ENCODE measurements at places on chromosomes 1 and 21.

DNA sequence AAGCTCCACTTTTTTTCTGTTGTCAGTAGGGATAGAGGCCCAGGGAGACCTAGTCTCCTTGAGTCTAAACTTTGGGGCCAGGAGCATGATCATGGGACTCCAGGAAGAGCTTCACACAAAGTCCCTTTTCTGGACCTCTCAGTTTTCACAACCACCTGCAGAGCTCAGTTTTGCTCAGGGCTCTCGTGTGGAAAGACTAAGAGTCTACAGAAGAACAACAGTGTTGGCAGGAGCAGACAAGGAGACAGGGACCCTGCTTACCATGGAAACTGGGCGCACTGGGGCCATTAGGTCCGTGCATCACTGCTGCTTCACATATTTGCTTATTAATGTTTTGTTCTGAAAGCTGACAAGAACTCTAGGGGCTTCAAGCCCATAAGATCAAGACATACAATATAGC, 63.9 kb upstream of the HSD17B7 start:
- no peak for DNase-seq

GRCh38 chr1:25198663-25199252, 33.5 kb downstream of the SYF2 start:
- DNase-seq, result no peak

DNA sequence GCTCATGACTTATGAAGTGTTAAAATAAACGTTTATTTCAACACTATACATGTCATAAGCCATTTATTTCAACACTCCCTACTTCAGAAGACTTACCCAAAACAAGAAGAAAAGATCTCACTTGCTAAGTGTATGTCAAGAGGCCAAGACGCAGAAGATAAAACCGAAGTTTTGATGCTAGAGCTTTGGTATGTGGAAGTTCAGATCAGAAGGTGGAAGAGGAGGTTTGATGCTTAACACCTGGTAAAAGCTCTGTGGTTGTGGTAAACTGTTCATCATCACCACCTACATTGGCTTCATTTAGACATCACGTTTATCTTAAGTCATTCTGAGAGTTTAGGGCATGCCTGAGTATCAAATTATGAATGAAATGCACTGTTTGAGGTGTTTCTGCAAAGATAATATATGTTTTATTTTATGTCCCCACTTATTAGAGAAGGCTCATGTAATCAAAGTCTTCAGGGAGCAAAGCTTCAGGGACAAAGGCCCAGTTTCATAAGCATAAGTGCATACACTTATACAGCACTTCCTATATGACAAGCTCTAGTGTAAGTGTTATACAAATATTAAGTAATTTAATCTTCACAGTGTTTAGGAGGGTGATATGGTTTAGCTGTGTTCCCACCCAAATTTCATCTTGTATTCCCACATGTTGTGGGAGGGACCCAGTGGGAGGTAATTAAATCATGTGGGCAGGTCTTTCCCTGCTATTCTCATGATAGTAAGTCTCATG, 533.3 kb downstream of the PTBP2 start:
- DNase-seq, result no peak

- no peak for DNase-seq
These were observed 26.6 kb downstream of the SRSF11 start for GRCh38 chr1:70247768-70248167.

DNA sequence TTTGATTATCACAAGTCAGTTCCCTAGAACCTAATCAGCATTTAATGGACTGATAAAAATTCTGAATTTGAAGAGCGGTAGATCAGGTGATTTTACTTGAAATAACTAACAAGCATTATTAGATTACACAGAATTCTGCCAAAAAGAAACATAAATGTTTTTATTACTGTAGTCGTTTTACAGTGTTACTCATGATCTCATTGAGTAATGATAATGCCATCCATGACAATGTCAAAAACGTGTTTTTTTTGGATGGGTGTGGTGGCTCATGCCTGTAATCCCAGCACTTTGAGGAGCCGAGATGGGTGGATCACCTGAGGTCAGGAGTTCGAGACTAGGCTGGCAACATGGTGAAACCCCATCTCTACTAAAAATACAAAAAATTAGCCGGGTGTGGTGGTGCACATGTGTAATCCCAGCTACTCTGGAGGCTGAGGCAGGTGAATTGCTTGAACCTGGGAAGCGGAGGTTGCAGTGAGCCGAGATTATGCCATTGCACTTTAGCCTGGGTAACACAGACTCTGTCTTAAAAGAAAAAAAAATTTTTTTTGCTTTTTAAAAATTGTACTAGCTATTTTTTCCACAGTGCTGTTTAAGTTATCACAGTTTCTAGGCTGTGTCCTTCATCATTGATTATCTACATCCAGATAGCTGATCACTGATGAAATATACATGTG, 56.6 kb downstream of the LAMC1 start:
- DNase-seq, result no peak

DNA sequence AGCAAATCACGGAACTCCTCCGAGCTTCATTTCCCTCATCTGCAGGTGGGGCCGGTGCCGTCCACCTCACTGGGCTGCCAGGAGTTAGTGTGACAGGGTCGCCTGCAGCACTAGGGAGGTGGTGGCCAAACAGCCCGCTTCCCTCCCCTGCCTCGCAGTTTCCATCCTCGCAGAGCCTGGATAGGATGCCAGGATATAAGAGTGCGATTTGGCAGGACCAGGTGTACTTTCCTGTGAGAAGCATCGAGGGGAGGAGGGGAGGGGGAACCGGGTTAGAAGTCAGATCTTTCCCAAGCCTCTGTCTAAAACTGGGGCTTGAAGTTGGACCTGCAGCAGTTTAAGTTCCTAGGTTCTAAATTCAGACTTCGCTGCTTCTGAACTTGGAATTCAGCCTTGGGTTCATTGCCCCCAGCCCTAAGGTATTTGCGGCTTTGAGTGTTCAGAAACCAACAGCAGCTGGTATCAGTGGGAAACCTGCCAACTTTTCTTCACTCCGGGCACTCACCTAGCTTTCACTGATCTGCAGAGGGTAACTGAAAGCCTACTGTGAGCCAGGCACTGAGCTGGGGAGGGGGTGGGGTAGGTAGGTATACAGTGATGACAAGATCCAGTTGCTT, 1.7 kb upstream of the JUN start:
- peak; percentile 16 for DNase-seq

DNA sequence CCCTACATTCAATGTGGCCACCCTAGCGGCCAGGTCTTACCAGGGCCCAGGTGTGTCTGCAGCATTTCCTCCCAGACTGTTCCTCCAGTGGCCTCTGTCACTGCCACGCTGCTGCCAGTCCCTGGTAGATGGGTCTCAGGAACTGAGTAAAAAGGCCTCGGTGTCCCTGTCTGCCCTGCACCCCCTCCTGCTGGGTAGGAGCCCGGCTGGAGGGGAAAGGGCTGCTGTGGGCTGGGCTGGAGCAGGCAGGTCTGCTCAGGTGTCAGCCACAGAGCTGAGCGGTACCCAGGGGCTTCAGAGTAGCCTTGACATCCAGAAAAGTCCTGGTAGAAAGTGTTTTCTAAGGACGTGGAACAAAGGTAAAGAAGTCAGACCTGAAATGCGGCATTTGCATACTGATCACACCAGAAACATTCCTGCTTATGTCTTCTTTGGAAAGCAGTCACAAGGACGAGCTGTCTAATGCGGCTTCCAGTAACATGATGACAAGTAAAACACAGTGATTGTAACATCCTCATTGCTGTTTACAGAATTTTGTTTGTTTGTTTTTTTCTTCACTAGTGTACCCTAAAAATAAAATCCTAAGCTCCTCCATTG, 32.6 kb downstream of the SEC16B start:
- no peak for DNase-seq

DNA sequence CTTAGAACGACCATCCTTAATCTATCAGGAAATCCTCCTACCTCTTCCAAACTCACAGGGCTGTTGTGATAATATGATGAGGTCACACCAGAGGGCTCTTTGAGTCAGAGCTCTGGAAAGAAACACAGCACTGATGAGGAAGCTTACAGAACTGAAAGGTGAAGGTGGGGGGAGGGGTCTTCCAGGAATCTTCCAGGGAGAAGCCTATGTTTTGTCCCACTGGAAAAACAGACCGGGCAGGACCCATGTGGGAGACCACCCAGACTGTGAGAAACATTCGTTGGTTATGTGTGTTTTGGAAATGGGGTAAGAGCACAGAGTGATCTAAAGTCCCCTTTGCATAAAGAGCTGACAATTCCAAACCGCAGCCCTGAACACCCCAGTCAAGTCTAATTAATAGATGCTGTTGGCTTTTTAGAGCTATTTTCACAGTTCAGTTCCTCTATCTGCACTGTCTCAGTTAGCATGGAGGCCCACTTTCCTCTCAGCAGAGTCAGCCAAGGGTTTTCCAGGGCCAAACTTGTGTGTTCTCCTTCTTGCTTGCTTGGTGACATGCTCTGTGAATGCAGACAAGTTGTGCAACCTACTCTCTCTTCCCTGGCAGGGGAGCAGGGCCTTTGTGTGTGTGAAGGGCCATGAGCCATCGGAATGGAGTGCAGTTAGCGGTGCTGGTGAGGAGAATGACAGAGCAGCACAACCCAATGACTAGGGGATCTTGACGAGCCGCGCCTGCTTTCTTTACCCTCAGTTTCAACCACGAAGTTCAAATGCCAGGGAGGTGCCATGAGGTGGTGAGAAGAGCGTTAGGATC, 12.3 kb downstream of the PHLDA3 start:
- no peak for DNase-seq

DNA sequence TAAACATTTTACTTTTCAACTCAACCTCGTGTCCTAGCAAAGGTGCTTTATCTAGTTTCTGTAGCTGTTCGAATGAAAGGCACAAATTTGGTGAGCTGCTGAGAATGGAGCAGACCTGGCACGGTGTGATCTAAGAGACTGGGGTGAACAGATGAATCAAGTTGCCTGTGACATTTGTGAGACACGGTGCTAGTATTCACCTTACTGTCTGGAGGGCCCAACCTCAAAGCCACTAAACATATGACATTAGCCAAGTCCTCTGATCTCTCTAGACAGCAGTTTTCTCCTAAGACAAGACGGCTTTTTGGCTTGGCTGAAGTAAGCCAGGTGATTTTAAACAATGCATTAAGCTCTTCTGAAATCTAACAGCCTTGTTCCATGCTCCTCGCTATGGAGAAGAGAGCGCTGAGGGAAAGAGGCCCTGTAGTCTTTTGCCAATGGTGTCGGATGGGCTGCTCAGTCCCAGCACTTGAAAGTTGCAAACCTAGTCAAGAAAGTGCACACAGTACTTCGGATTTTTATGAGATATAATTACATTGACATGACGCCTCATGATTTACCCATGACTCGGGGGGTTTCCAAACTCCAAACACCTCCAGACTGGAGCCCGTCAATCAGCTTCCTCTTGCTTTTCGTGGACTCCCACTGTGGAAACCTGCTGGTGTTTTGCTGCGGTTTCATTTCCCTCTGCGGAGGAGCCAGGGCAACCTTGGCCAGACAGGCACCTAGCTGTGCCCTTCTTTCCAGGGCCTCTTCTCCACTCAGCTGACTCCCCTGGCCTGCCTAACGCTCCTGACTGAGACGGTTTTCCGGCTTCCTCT, 794 bp upstream of the TOR3A start:
- no peak for DNase-seq

GRCh38 chr1:1219341-1219740, 5.4 kb upstream of the TNFRSF4 start:
- no peak for DNase-seq

Data from activated gamma-delta T cell treated with anti-CD3 and anti-CD28 coated beads, Interleukin-2, amount 50 U/mL, for 16 hours (primary cell).